ENCODE measurements at places on chromosomes 1 and 21.

DNA sequence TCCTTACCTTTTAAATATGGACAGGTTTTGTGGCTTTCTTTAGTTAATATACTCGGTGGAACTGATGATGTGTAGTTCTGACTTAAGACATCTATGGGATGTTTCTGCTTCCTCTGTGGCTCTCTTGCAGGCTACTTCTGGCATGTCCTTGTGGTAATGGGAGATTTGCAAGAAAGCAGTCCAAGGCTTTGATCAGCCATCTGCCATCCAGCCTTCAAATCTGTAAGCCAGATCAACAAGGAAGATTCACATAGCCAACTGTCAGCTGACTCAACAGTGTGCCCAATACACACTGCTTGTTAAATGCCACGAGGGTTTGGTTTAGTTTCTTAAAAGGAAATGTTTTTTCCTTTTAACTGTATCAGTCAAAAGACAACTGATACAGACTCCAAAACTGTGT is 722.2 kb upstream of the CHRM3 start:
- DNase-seq, result no peak

DNA sequence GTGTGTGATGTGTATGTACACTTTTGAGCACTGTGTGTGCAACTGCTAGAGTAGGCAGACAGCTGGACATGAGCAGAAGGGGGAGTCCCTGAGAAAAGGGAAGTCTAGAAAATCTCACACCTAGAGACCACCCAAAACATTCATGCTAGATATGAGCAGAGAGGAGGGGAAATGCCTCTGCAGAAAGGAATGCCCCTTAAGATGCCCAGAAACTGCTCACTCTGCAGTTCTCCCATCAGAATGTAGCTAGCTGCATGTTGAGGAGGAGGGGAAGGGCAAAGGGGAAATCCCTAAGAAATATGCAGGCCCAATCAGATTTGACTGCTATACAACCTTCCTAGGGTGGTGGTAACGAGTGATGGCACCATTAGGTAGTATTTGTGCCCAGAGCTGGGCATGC is 31.8 kb upstream of the MAGOH start:
- no peak for DNase-seq

DNA sequence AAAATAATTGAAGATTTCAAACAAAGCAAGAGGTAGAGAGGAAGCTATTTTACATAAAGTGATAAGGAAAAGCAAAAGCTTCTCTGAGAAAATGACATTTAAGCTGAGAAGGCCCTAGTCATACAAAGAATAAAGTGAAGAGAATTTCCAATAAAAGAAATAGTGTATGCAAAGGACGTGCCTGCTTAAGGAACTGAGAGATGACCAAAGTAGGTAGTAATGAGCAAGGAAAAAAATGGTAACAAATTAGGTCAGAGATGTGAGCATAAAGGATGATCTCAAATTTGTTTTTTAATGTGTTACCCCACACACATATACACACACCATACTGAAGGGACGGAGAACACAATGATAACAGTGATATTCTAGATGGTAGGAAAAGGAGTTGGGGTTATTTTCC is 46.4 kb downstream of the NRIP1 start:
- DNase-seq, result no peak

DNA sequence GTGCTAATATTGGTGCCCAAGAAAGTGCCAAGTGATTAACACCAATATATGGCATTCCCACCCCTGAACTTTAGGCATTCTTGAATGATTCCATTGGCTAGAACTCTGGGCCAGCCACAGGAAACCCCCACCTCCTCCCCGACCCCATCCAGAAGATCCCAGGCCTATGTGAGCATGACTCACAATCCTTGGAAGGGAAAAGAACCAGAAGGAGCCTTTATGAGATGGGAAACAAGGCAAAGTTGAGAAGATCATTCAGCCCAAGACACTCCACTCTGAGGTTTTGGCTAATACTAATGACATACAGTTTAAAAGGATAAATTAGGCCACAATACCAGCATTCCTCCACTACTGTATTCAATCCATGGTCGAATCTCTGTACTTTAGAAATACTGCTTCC is 21.8 kb downstream of the ELK4 start:
- DNase-seq, result no peak

DNA sequence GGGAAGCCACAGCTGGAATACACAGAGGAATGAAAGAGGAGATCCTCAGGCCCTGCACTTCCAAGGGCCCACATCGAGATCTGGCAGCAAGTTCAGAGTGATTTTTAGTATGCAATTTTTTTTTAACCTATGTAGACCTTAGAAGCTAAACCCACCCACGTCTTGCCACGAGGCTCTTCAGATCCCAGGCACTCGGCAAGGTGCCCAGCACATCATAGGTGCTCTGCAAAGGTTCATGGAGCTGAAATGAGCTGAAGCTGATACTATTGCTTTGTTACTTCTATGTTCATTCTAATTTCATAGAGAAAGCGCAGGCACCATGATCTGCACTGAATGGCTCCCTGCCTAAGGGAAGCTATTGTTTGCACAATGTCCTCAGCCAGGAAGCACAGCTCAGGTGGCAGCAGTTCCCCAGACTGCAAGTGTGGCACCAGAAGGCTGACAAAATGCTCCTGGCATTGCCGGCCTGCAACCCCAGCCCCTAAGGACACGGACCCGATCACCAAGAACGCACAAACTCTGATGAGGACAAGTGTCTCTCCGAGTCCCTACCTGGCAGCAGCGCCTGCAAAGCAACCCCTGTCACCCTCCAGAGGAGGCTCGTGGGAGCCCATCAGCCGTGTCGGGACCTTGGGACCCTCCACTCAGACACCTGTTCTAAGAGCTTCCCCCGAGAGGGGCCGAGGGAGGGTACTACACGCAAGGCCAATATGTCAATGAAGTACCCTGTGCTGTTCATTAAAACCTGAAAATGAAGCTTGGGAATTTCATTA is 264.2 kb downstream of the NPHP4 start:
- no peak for DNase-seq

DNA sequence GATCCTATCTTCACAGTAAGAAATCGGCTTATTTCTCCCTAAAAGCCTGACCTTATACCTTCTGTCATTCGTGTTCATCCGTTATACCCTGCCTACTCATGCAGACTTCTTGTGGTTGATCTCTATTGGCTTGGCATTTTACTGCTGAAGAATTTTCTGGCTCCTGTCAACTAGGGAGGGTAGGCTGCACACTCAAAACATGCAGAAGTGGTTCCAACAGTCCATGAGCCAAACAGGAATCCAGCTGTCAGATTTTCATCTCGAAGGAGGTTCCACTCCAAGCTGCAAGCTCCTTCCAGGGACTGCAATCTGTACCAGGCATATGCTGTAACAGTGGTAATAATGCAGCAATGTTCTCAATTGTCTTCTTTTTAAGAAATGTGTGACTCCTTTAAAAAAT is 10.1 kb downstream of the DNAJC11 start:
- DNase-seq, result no peak

DNA sequence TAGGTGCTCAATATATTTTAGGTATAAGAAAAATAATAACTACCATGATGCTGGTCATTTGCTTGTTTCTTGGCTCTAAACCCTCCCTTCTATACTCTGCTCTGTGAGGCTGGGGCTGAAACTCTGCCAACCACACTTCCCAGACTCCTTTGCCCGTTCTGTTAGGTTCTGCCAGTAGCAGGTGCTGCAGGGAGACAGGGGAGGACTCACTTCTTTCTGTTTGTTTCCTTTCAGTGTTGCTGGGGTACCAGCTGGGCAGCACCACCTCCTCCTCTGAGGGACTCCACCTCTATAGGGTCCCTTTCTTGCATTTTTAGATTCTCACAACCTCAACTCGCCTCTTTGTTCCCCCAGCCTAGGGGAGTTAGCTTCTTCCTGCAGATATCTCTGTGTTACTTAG is 17.0 kb upstream of the SH2D2A start:
- DNase-seq, result peak; percentile 22

GRCh38 chr1:154546264-154547063 is 12.0 kb downstream of the UBE2Q1 start:
- peak; percentile 43 for DNase-seq

DNA sequence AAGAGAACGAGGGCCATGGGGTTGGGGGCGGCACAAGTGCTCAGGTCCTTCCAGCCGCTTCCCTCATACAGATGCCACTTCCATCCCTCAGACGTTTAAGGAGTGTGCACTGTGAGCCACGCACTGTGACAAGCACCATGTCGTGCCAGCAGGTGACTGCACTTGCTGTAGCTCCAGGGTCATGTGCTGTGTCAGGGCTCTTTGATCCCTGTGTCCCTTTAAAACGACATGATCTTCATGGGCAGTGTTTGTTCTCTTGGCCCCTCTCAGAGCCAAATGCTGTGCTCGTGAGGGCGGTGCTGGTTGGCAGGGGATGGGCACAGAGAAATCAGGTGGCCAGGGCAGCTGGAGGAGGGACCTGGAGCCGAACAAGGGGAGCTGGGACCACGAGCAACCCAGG is 19.9 kb downstream of the IL10RB start:
- DNase-seq, result no peak

DNA sequence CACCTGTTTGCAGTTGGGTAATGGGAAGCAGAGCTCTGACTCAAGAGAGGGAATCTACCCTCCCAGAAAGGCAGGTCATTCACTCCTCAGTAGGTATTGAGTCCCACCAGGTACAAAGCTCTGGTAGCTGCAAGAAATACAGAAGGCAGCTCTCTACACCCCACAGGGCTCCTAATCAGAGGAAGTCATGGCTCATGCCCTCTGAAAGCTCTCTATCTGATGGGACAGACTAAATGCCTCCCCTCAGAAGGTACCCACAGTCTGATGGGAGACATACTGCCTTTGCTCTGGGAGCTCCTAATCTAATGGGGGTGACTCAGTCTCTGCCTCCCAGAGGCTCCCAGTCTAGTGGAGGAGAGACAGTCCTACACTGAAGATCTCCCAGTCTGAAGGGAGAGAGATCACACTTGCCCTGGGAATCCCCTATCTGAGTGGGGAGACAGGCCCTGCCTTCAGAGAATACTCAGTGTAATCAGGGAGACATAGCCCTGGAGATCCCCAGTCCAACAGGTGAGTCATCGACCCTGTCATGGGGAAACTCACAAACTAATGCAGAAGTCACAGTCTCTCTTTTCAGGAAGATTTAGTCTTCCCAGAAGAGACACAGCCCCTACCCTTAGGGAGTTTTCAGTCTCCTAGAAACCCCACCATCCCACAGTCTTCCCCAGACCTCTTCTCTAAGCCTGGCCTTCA is 23.7 kb downstream of the CAMK1G start:
- DNase-seq, result no peak

- no peak for DNase-seq
Observed at GRCh38 chr1:65821386-65821785, 28.7 kb downstream of the PDE4B start.

GRCh38 chr1:110630839-110631663 is 24.9 kb upstream of the KCNA2 start:
- DNase-seq, result peak; percentile 68

DNA sequence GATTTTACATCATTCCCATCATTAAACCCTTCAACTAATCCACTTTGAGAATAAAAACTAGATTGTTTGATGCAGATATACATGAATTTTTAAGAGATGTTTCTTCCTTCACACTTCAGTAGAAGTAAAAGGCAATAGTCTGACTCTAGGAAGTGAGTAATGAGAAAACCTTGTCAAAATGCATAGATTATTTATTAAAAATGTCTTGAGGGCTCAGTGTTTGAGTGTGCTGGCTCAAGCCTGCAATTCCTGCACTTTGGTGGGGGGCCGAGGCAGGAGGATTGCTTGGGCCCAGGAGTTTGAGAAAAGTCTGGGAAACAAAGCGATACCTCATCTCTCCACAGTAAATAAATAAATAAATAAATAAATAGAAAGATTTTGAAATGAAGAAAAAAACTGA is 177.1 kb downstream of the NEGR1 start:
- no peak for DNase-seq

DNA sequence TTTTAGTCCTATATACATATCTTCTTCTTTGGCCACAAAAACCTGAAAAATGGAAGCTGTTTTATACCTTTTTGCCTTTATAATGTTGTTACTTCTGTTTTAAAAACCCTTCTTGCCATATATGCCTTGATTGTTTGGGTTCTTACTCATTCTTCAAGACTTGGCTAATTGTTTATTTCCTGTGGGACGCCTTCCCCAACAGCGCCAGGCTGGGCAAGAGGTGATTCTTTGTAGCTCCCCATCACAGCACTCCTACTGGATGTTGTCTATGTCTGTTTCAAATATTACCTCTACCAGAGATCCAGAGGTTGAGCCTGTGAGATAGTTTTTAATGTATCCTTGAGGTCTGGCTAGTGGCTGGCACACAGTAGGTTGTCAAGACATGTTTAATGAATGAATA is 73.2 kb upstream of the CYP2J2 start:
- DNase-seq, result no peak

DNA sequence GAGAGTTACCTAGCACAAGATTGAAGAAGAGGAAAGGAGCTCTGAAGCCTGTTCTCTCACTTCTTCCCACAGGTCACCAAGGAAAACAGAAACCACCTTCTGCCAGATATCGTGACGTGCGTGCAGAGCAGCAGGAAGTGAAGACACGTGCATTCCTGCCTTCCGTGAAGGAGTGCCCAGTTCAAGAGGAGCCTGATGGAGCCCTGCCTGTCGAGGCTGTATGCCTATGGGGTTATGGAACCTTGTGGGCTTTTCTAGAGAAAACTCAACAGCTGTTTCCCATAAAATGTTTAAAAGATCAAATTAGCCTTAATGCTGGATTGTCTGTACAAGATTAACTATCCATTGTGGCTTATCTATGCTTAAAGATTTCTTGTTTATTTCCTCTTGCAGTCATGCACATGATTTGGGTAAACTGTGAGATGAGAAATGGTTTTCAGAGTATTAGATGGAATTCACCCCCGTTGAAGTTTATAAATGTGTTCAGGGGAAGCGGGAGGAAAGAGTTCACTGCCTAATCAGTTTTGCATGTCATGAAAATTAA is 27.8 kb downstream of the NTPCR start:
- DNase-seq, result no peak

- peak; percentile 12 for DNase-seq
Observed at GRCh38 chr21:24941316-24942185, 665.7 kb downstream of the MRPL39 start.

Data from NCI-H1092 treated with DMSO at 0.1 percent for 48 hours (cell line).